Psoas muscle (tissue), 8 donors: ENCODE measurements at places on chromosomes 6 and 20. TPM values are rescaled to one million over a fixed set of nuclear protein-coding genes. Genes with fewer than 3 reads are reported as not detected.

Gene DDR1
- 129 TPM for total RNA-seq

Gene MAFB
- 63.2 TPM for total RNA-seq

Gene MLN
- total RNA-seq: not detected

Gene XKR7
- total RNA-seq: not detected

Gene MYLK4
- total RNA-seq: 23.4 TPM

Gene POM121L2
- total RNA-seq: not detected

Gene TDRD6
- 0.26 TPM for total RNA-seq

Gene MUC22
- 0.08 TPM for total RNA-seq

Gene FAM217A
- not detected for total RNA-seq

Gene NKAIN4
- not detected for total RNA-seq

- no peak for DNase-seq
Observed at GRCh38 chr6:156563714-156564113, 213.5 kb upstream of the ARID1B start.

- DNase-seq: peak; percentile 75
Observed at GRCh38 chr6:87944541-87944954, 103.1 kb upstream of the SPACA1 start.

- no peak for DNase-seq
Observed at GRCh38 chr20:62787866-62788265, 8.4 kb upstream of the MRGBP start.

GRCh38 chr6:83430611-83431544 lies at the start of gene ME1:
Gene ME1 (minus strand): TSS chr6:83431051. CDS start chr6:83430954, 97 bp downstream.
- peak; percentile 87 for DNase-seq

- no peak for DNase-seq
Observed at GRCh38 chr6:165689699-165690098, 26.7 kb upstream of the PDE10A start.

- no peak for DNase-seq
Observed at GRCh38 chr6:157096105-157096504, 227.2 kb downstream of the TMEM242 start.

DNA sequence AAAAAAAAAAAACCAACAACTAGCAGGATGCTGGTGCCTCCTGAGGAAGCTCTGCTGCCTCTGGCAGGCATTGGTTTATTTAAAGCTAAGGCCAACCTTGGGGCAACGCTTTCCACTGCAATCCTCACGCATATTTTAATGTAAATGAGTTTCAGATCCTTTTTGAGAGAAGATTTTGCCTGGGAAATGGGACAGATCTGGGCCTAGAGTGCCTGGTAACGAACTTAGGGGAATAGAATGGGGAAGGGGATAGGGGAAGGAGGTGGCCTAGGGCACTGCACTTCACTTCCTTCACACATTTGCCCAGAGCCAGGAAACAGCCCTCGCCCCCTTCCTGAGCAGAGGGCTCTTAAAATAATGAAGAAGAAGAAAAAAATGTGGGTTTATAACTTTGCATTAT lies 132.7 kb upstream of the TMEM170B start:
- DNase-seq: no peak

- DNase-seq: no peak
Observed at GRCh38 chr6:21208796-21209186, 384.8 kb upstream of the SOX4 start.

- no peak for DNase-seq
Observed at GRCh38 chr6:166420351-166420750, 37.6 kb upstream of the MPC1 start.

DNA sequence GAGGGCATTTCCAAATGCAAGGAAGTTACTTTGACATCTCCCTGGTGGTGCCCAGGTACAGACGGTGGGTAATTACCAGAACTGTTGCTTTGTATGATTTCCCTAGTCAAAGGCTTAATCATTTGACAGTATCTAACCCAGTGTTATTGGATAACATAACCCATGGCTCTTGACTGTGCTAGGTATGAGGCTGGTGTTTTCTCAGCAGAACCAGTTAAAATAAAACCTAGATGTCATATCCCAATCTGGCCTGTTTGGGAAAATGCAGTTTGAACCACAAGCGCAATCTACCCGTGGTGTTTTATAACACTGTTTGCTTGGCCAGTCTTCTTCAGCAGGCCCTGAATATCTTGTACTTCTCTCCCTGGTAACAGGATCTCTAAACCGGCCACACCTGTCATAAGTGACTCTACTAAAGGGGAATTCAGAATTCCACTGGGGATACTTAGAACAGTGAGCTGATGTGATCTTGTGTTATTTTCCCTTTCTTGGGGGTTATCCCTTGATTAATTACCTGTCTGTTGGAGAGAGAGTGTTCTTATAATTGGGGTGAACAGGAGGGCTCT lies 32.8 kb downstream of the PPP1R14C start:
- DNase-seq: no peak

DNA sequence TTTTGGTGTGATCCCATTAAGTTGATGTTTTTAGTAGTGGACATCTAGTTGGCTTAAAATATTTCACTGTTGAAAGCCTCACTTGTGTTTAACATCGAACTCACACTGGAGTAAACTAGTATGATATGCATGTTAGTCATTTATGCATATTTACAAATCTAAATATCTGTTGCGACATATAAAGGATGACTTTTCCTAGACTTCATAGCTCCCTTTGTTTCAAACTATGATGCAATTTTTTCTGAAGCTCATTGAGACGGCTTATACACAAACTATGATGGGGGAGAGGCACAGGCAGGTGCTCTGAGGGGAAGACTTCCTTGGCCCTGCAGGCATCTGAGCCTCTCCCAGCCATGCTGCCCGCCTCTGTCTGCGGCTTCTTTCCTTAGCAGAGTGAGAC lies 11.8 kb upstream of the FOXC1 start:
- DNase-seq: no peak

GRCh38 chr20:11128721-11129120 lies 454.9 kb upstream of the JAG1 start:
- no peak for DNase-seq

GRCh38 chr20:17850684-17851026 lies 117.9 kb downstream of the SNX5 start:
- no peak for DNase-seq

DNA sequence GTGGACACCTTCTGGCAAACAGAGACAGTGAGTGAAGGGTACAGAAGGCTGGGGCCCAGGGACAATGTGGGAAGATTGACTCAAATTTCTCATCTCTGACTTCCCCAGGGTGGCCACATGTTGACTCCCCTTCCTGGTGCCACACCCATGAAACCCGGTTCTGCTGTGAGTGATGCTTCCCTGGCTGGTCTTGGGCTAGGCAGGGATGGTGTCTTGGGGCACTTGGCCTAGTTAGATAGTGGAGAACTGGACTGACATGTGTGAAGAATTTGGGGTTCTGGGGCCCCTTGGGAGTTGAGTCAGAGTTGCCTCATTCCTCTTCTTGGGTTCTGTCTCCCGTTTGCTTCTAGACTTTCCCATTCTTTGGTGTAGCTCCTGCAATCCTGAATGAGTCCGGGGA lies 34.2 kb downstream of the GSS start:
- no peak for DNase-seq

DNA sequence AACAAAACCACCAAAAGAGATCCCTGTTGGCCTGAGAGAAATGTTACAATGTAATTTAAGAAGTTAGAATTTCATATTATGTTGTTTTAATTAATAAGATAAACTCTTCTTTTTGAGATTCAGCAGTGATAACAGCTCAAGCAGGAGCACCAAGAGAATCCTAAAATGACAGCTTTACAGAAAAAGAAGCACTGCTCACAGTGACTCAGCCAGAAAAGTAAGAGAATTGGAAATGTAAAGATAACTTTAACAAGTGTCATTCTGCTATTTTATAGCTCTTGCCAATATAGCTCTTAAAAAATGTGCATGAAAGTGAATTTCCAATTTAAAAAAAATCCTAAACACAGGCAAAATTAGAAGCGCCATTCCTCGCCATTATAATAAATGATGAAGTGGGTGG lies 111.3 kb downstream of the UBE3D start:
- DNase-seq: no peak

DNA sequence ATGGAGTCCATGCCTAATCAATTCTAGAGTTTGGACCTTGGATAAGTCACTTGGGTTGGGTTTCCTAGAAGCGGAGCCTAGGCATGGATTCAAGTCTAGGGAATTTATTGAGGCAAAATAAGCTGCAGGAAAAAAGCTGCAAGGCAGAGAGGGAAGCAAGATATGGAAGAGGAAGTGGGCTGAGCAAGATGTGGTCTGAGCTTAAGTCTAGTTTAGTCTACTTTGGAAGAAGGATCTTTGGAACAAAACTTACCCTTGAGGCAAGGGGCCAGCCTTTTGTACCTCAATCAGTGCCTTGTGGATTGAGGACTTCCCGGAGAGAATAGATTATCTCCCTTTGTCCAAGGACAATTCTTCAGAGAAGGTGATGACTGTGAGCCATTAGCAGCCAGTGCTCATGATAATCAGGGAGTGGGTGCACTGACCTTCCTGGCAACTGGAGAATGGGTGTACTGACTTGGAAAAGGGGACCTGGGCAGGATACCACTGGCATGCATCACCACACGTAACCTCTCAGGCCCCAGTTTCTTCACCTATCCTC lies 10.9 kb downstream of the ZSCAN9 start:
- no peak for DNase-seq

- peak; percentile 40 for DNase-seq
Observed at GRCh38 chr6:112038268-112038667, 15.6 kb upstream of the CCN6 start.

DNA sequence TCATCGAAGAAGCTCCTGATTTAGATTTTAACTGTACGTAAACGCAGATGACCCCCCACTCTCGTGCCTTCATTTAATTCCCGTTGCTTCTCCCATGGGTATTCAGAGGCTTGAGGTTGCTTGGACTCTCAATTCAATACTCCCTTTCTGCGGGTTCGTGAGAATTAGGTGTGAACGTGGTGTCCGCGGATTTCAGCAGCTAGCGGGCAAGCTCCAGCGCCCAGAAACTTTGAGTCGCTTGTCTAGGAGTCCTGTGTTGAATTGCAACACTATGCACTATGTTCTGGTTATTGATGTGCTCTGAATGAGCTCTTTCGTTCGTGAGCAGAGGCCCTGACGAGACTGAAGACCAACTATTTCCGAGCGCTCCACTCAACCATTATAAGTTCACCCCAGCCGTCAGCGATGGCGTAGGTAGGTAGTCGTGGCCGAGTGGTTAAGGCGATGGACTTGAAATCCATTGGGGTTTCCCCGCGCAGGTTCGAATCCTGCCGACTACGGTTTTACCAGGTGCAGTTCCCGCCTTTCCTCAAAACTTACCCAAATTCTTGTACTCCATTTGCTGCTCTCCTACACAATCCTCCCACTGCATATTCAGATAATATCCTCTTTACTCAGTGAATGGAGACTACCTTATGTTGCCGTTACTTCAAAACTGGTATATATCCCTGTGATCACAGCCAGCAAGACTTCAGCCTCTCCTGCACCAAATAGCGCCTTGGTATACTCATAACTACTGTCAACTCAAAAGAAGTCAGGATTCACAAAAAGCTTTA lies 72.6 kb upstream of the ZNF184 start:
- no peak for DNase-seq
